ENCODE measurements at places on chromosomes 13 and 19. TPM values are rescaled to one million over a fixed set of nuclear protein-coding genes. Genes with fewer than 3 reads are reported as not detected.

GRCh38 chr19:12766051-12766521 is 9.3 kb downstream of the HOOK2 start:
- H3K27me3 ChIP-seq = peaks cover 1% of the 10 kb centered on the region
- H3K4me3 ChIP-seq = peak overlapping the region; percentile 82
- H3K4me1 ChIP-seq = no peaks in the 10 kb centered on the region

DNA sequence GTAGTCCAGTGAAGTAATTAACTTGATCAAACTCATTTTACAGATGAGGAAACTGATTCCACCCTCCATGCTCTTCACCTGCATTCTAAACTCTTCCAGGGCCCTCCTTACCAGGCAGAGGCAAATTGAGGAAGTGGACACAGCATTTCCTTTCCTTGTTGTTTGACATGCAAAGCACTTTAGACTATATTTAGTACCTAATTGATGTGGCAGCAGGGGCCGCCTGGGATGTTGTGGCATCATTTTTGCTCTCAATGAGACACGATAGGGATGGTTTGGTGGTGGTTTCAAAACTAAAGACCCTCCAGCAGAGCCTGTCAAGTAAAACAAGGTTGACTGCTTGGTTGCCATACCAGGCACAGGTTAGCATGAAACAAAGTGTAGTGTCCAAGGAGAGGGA is 7.9 kb downstream of the SIPA1L3 start:
- H3K27ac ChIP-seq = no peak overlapping the region
- H3K36me3 ChIP-seq = peaks cover 4% of the 10 kb centered on the region
- H3K27me3 ChIP-seq = peaks cover 1% of the 10 kb centered on the region
- H3K4me3 ChIP-seq = no peak overlapping the region

- peaks cover 13% of the 10 kb centered on the region for H3K4me1 ChIP-seq
- no peaks in the 10 kb centered on the region for H3K36me3 ChIP-seq
- no peak overlapping the region for H3K4me3 ChIP-seq
- H3K27me3 ChIP-seq = no peaks in the 10 kb centered on the region
- no peak overlapping the region for H3K27ac ChIP-seq
- DNase-seq = no peak
These were observed 2744.8 kb upstream of the PCDH20 start for GRCh38 chr13:64160479-64160878.

- H3K4me3 ChIP-seq = no peak overlapping the region
- DNase-seq = no peak
- no peaks in the 10 kb centered on the region for H3K36me3 ChIP-seq
- no peaks in the 10 kb centered on the region for H3K4me1 ChIP-seq
- no peak overlapping the region for H3K27ac ChIP-seq
These were observed 908.9 kb upstream of the ATXN8OS start for GRCh38 chr13:69198706-69199105.

- peaks cover 34% of the 10 kb centered on the region for H3K27me3 ChIP-seq
- H3K27ac ChIP-seq = peak overlapping the region; percentile 74
- no peak overlapping the region for H3K4me3 ChIP-seq
These were observed 10.2 kb downstream of the CAPN12 start for GRCh38 chr19:38734176-38734425.

DNA sequence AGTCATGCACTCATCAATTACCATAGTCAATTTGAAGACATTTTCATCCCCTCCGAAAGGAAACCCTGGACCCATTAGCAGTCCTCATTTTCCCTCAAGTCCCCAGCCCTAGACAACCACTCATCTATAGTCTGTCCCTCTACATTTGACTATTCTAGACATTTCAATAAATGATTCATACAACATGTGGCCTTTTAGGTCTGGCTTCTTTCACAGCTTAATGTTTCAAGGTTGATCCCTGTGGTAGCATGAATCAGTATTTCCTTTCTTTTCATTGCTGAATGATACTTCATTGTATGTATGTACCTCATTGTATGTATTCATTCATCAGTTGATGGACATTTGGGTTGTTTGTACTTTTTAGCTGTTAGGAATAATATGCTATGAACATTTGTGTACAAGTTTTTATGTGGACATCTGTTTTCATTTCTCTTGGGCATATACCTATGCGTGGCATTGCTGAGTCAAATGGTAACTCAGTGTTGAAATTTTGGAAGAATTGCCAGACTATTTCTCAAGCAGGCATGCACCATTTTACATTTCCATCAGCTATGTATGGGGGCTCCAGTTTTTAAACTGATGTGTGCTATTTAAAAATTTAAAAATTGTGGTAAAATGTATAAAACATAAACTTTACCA is 18.4 kb downstream of the SPATA13 start:
- peak; percentile 51 for DNase-seq
- H3K27ac ChIP-seq = no peak overlapping the region
- peaks cover 51% of the 10 kb centered on the region for H3K4me1 ChIP-seq
- H3K27me3 ChIP-seq = no peaks in the 10 kb centered on the region

DNA sequence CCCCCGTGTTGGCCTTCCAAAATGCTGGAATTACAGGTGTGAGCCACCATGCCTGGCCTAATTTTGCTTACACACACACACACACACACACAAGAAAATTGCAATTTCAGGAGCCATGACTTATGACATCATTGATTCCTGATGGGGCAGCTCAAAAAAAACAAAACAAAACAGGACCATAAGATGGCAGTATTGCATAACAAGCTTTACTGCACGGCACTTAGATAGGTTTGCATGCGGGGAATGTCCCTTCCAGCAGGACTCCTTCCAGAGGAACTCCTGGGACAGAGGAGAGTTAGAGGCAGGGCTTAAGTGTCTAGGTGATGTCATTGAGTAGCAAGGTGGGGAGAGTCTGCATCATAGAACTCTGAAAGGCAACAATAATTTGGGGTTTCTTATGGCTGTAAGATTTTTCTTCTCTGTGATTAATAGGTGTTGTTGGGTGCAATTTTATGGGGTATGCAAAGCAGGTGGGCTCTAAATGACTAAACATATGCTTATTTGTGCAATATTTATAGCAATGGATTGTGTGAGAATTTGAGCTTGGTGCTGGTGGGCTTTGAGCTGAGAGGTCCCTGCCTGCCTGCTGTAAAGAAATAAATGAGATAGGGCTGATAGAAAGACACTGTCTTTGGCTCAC is 9.0 kb upstream of the ACSBG2 start:
- DNase-seq = peak; percentile 58
- H3K27me3 ChIP-seq = peaks cover 5% of the 10 kb centered on the region
- H3K4me1 ChIP-seq = peaks cover 9% of the 10 kb centered on the region
- H3K4me3 ChIP-seq = no peak overlapping the region

- DNase-seq = no peak
- H3K27ac ChIP-seq = no peak overlapping the region
- H3K4me1 ChIP-seq = no peaks in the 10 kb centered on the region
- H3K36me3 ChIP-seq = no peaks in the 10 kb centered on the region
- peaks cover 7% of the 10 kb centered on the region for H3K27me3 ChIP-seq
- H3K4me3 ChIP-seq = no peak overlapping the region
These were observed 302.6 kb downstream of the COG6 start for GRCh38 chr13:39957868-39958677.

DNA sequence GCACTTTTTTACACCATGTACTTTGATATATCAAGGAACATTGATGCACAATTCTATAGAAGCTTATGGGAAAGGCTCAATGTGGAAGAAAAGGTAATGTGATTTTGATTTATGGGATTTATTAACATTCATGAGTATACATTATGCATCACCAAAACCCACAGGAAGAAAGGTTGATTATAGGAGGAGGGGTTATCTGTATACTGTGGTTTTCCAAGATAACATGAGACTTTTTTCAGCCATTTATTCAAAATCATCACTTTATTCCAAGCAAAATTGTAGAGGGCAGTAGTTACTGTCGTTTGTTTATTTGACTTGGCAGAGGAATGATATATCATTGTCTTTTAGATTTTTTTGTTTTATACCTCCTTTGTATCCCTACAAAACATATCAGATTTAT is 54.9 kb downstream of the WDFY2 start:
- H3K4me3 ChIP-seq = peak overlapping the region; percentile 75
- peaks cover 90% of the 10 kb centered on the region for H3K4me1 ChIP-seq
- H3K36me3 ChIP-seq = peaks cover 8% of the 10 kb centered on the region
- no peak for DNase-seq
- no peaks in the 10 kb centered on the region for H3K27me3 ChIP-seq

DNA sequence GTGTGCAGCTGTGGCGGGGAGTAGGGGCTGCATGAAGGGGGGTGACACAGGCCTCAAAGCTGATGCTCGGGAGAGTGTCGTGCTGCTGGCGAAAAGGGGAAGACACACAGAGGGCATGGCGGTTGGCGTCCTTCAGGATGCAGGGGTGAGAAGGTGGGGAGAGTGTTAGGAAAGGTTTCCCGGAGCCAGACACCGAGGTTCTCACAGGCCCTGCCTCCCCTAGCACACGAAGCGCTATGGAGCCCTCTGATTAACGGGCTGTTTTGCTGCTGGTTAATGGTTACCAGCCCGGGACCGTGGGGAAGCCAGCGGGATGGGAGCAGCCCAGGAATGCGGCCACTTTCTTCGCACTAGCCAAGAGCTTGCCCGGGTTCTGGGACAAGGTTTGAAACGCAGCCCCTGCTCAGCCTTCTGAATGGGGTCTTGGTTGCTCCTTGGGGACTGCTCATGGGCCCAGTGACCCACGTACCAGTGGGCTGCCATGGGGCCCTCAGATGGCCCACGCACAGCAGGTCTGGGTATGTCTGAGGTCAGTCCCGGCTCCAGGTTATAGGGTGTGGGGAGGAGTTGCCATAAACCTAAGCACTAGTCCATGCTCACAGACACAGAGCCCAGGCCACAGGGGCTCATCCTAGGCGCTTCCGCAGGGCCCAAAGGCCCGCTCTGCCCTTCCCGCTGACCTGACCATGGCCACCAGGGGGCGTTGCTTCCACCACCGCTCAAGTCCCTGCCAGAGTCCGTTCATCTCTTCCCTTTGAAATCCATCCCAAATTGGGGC is 31.3 kb upstream of the ISYNA1 start:
- peak; percentile 32 for DNase-seq
- H3K36me3 ChIP-seq = peaks cover 3% of the 10 kb centered on the region
- peaks cover 41% of the 10 kb centered on the region for H3K4me1 ChIP-seq
- H3K27me3 ChIP-seq = peaks cover 6% of the 10 kb centered on the region
- H3K27ac ChIP-seq = peak overlapping the region; percentile 68

DNA sequence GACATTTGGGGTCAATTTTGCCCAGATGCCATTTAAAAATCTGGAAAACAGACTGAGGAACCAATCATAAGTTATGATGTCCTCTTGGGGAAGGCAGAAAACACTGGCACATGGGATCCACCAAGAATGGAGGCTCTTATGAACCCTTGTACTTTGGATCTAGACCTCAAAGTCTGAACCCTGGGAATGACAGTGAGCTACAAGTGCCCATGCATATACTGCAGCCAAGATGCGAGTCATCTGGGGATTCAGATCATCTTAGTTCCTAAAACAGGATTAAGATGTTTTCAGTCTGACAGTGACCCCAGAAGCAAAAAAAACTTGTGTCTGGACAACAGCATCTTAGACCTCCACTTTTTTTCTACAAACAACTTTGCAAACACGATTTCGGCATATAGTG is 100.2 kb upstream of the SIAH3 start:
- H3K27ac ChIP-seq = no peak overlapping the region
- no peaks in the 10 kb centered on the region for H3K27me3 ChIP-seq
- no peak overlapping the region for H3K4me3 ChIP-seq
- no peak for DNase-seq
- peaks cover 17% of the 10 kb centered on the region for H3K36me3 ChIP-seq

- H3K36me3 ChIP-seq = no peaks in the 10 kb centered on the region
- no peak for DNase-seq
- no peaks in the 10 kb centered on the region for H3K4me1 ChIP-seq
- H3K27me3 ChIP-seq = peaks cover 7% of the 10 kb centered on the region
- H3K27ac ChIP-seq = no peak overlapping the region
These were observed 748 bp upstream of the SIGLEC8 start for GRCh38 chr19:51458899-51459505.

DNA sequence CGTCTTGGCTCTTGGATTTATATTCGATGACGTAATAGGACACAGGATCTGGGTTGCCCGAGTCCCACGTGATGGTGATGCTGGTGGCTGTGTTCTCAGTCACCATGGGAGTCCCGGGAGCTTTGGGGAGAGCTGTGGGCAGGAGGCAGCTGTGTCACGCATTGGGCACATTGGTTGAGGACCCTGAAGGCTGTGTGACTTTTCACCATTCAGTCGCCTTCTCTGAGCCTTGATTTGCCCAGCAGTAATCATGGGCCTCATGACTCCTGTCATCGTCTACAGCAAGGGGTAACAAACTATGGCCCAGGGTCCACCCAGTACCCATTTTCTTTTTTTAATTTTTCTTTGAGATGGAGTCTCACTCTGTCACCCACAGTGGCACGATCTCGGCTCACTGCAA is 96.3 kb downstream of the PTPRS start:
- peaks cover 1% of the 10 kb centered on the region for H3K27me3 ChIP-seq
- no peak overlapping the region for H3K4me3 ChIP-seq
- H3K4me1 ChIP-seq = no peaks in the 10 kb centered on the region
- H3K27ac ChIP-seq = no peak overlapping the region
- H3K36me3 ChIP-seq = peaks cover 16% of the 10 kb centered on the region
- DNase-seq = no peak

- H3K27me3 ChIP-seq = peaks cover 3% of the 10 kb centered on the region
- no peak overlapping the region for H3K27ac ChIP-seq
- no peaks in the 10 kb centered on the region for H3K36me3 ChIP-seq
- no peak overlapping the region for H3K4me3 ChIP-seq
- no peaks in the 10 kb centered on the region for H3K4me1 ChIP-seq
These were observed 30.3 kb upstream of the ZNF726 start for GRCh38 chr19:23884363-23884762.

DNA sequence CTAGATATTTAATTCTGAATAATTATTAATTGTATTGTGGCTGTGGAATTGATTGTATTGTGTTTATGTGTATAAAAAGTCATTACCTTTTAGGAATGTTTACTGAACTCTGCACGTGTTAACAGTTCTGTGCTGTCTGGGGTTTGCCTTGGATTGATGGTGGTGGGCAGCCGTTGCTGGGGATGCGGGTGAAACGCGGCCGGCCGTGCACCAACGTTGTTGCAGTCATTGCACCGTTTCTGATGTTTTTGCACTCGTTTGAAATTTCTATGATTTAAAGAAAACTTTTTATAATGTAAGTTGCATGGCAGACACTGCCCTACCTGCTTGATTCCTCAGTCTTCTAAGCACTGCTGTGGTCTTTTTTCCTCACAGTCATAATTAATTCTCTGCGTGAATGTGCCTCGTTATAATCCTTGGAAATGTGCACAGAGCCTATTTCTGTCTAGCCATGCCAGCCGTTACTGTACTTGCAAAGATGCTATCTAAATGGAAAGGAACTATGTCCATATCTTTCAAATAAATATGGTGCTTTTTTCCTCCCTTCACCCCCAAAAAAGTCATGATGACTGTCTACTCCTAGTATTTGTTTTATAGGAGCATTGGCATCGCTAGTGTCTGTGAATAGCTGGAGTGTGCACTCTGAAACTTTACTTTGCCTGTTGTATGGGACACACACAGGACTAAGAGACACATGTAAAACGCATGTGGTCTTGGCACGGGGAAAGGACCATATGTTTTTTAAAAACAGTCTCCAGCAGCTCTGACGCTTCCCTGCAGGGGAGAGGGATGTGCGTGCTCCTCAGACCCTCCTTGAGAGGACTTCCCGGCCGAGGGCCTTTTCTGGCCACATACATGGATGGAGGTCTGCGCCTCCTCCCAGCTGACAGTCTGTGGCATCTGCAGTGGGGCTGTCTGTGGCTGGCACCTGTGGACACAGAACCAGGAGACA is 40.7 kb upstream of the MCF2L start:
- peaks cover 13% of the 10 kb centered on the region for H3K4me1 ChIP-seq
- H3K27me3 ChIP-seq = peaks cover 57% of the 10 kb centered on the region
- DNase-seq = no peak
- H3K4me3 ChIP-seq = no peak overlapping the region

GRCh38 chr13:113172419-113172926 is 14.0 kb downstream of the PROZ start:
- peaks cover 72% of the 10 kb centered on the region for H3K36me3 ChIP-seq
- H3K4me3 ChIP-seq = no peak overlapping the region
- H3K27me3 ChIP-seq = peaks cover 2% of the 10 kb centered on the region
- H3K27ac ChIP-seq = no peak overlapping the region

ZNF324B gene
- 7.3 TPM for total RNA-seq

GFY gene
- not detected for total RNA-seq

PLK5 gene
- 0.66 TPM for total RNA-seq

KCNRG gene
- 0.50 TPM for total RNA-seq

PALM3 gene
- 1.2 TPM for total RNA-seq

WDR62 gene
- 11.7 TPM for total RNA-seq

NLRP11 gene
- total RNA-seq = not detected

Data from HFFc6 (cell line).